Effector memory CD8-positive, alpha-beta T cell (primary cell): ENCODE measurements at places on chromosomes 5 and 9.

DNA sequence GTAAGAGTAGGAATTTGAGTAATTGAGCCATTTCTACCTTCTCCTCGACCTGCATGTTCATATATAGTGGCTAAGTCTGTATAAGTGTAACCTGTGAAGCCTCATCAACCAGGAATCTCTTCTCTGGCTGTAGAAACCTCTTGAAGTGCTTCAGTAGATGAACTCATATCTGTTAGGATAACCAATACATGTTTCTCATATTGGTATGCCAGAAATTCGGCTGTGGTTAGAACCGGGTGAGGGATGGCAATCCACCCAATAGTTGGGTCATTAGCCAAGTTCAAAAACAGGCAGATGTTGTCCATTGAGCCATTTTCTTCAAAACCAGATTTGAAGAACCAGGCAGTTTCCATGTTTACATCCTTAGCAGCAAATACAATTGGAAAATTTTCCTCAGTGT, 28.9 kb upstream of the GSN start:
- no peak for DNase-seq

DNA sequence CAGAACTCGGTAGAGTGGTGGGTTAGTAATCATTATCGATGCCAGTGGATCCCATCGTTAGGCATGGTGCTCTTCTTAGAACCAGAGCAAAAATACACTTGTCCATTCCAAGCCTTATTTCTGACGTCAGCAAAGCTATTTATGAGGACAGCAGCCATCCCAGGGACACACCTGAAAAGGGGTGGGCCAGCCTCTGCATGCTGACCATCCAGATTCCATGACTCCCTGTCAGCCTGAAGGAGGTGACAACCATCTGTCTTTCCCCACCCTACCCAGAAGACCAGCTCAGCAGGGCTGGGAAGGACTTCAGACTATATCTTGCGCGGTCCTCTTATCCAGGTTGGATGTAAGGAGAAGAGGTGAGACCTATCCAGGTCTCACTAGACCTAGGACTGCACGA, 5.7 kb upstream of the NIPAL4 start:
- DNase-seq: no peak

DNA sequence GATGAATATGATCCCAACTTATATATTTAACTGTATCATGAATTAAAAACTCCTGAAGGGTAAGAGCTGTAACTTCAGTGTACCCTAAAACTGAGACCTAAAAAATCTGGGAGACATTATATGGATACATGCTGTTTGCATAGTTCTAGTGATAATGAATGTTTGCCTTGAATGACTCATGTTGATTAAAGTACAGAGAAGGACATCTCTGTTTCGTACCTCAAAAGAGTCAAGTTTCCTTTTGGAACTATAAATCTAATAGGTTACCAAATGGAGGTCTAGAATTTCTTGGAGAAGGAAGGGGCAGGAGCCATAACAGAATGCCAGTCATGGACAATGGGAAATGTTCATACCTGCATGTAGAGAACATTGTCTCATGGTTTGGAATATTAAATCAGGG, 168.1 kb downstream of the SNCAIP start:
- DNase-seq: no peak

GRCh38 chr5:121640298-121640697, 211.4 kb upstream of the FTMT start:
- no peak for DNase-seq

- DNase-seq: no peak
These were observed 1290.0 kb downstream of the EFNA5 start for GRCh38 chr5:106380736-106381135.
